ENCODE measurements at places on chromosomes 4 and X. TPM values are rescaled to one million over a fixed set of nuclear protein-coding genes. Genes with fewer than 3 reads are reported as not detected.

DNA sequence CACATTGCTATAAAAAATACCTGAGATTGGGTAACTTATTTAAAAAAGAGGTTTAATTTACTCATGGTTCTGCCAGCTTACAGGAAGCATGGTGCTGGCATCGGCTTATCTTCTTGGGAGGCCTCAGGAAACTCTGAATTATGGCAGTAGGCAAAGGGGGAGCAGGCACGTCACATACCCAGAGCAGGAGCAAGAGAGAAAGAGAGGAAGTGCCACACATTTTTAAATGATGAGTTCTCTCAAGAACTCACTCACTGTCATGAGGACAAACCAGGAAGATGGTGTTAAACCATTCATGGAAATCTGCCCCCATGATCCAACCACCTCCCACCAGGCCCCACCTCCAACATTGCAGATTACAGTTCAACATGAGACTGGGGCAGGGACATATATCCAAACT lies 10.0 kb upstream of the AFF1 start:
- no peak for DNase-seq

GRCh38 chrX:107701493-107702121 lies 73.3 kb downstream of the PRPS1 start:
- DNase-seq: no peak

Gene CLDN22
- total RNA-seq: not detected

- no peak for DNase-seq
These were observed 365.5 kb downstream of the GBA3 start for GRCh38 chr4:23058165-23058776.

Gene GLRA2
- total RNA-seq: not detected

DNA sequence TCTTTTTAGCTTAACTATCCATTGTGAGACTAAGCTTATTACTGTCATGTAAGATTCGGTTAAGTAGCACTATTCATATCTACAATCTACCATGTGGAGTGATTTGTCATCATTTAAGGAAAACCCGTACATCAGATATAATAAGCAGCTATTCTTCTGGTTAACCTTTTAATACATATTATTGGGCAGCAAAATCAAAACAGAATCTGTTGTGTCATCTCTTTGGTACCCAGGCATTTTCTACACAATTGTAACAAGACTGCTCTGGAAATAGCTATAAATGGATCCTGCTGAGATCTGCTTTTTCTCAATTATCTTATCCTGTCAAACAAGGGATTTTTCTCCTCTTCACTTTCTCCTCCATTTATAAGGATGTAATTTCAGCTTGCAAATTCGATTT lies 521.5 kb upstream of the MAGEB2 start:
- no peak for DNase-seq

DNA sequence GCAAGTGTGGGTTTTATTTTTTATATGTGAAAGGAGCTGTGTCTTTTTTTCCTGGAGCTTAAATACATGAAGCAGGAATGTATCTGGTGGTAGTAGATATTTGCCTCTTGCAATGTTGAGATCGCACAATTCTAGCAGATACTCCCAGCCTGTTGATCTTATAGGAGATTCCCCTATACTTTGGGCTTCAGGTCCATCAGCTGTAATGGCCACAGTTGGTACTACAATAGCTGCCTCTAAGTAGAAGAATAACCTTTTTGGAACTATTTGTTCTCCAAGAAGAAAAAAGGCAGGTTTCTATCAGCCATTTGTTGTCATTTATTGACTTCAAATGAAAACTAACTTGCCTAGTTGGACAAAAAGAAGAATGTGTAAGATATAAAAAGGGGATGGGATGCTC lies 37.7 kb downstream of the LIMCH1 start:
- no peak for DNase-seq

DNA sequence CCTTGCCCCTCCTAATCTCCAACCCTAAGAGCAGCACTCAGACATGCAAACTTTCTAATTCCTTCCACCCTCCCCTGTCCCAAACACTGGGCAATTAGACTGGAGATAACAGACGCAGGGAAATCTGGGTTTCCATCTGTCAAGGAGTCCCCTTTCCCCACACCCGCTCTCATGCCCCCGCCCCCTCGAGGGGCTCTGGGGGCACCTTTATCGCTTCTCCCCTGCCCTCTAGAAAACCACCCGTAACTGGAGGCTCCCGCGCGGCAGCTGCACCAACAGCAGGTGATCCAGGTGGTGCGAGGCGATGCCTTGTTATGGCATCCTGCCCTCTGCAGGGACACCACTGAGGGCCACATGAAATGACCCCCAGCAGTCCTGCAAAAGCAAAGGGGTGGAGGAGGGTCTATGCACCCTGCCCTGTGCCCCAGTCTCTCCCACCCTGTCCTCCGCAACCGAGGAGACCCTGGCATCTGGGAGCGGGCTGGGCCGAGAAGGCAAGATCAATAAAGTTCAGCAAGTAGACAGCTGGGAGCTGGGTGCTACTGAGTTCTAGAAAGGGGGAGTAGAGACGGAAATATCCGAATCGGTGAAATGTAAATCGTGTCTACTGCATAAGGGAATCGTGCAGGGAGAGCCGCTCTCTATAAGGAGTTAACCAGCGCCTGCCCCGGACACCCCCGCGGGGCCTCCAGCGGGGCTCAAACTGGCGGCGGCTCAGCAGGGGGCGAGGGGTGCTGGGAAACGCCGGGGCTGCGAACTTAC lies 1.6 kb downstream of the KCTD8 start:
- DNase-seq: no peak

- no peak for DNase-seq
These were observed 15.5 kb downstream of the MAGEA9B start for GRCh38 chrX:149571770-149572169.

Gene C4orf51
- not detected for total RNA-seq

Gene TRAM1L1
- 0.72 TPM for total RNA-seq

Gene PTTG2
- not detected for total RNA-seq
